EL (cell line): ENCODE measurements at places on chromosomes 3 and 15.
A peak's percentile ranks its signal among the peaks of the same experiment; 100 is the strongest.

- no peak for DNase-seq
Measured at GRCh38 chr3:173004681-173005080, 136.4 kb downstream of the SPATA16 start.

- peak; percentile 64 for DNase-seq
Measured at GRCh38 chr3:126746395-126747177, 42.5 kb downstream of the CHCHD6 start.

GRCh38 chr3:186802701-186803100 lies 3.6 kb downstream of the RFC4 start:
- DNase-seq, result no peak

DNA sequence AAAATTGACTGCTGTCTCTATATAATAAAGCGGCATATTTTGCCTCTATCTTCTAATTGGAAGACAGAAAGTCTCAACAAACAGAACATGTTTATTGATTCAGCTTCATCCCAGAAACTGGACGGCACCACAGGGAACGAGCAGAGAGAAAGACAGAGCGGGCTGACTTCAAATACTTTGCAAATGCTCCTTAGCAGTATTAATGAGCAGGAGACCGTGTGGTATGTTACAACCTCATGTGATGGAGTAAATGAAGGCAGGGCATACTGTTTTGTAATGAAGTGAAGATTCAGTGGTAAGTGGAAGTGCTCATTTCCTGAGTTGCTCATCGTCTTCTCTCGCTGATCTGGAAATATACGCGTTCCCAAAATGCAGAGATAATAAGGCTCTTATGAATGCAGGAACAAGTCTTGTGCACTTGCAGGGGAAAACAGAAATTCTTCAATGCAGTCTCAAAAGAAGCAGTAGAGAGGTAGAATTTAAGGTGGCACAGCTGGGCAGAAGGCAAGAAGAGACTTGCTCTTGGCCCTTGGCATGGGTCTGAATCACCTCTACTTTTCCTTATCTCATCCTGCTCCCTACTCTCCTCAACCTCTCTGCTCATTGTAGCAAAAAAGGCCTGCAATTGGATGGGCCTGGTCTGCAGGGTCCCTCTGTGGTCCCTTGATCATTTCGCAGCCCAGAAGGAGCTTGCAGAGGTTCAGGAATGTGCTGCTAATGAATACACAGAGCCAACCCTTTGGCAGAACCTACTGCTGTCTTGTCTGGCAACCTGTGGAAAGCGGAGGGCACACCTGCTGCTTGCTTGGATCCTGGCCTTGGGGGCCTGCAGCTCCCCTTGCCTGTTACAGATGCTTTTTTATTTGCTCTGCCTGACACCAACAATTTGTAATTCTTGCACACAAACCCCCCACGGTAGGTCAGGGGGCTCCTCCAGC lies 604.9 kb upstream of the CFAP20DC start:
- no peak for DNase-seq

- DNase-seq, result no peak
Measured at GRCh38 chr3:17231537-17232261, 346.9 kb downstream of the PLCL2 start.

DNA sequence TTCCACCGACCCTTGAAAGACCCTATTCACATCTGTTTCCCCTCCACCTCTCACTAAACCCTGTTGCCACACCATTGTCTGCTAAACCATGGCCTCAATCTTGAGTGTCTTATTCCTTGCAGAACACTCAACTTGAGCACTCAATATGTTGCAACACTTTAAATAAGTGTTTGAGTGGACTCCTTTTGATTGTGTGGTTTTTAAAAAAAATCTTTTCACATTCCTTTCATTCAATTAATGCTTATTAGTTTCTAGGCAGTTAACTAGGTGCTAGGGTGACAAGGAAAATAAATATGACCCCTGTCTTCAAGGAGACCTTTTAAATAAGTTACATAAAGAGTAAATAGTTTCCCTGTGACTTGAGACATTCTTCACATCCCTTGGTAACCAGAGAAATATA lies 13.3 kb upstream of the HHLA2 start:
- DNase-seq, result no peak

DNA sequence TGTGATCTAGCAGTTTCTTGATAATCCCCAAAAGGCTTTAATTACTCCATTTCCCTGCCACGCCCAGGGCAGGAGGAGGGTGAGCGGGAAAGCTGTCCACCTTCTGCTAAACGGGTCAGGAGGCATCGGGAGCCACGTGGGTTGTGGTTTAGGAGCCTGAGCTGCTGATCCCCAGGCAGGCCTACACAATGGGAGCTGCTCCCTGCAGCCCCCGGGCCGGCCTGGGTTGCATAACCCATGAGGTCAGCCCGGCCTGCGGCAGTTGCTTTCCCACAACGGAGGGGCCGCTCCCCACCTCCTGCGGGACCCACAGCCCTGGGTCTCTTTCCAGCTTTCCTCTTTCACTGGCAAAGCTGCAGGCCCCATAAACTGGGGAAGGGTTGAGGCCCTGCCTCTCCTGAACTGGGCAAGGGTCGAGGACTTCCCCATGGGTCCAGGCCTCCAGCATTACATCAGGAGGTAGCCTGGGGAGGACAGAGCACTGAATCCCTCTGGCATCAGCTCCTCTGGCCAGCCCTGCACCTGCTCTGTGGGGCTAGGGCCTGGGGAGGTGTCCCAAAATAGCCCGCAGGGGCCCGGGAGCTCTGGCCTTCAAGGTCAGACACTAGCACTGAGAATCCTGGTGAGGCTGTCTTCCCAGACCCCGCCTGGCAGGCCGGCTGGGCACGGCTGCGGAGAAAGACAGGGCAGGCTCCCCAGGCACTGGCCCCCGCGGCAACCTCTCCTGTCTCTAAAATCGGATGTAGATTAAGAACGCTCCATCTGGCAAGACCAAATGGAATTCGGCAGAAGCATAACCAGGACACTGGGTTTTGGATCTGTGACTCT lies 47.3 kb downstream of the ZDHHC19 start:
- no peak for DNase-seq

- no peak for DNase-seq
Measured at GRCh38 chr15:82838096-82838735, 28.8 kb downstream of the WHAMM start.

DNA sequence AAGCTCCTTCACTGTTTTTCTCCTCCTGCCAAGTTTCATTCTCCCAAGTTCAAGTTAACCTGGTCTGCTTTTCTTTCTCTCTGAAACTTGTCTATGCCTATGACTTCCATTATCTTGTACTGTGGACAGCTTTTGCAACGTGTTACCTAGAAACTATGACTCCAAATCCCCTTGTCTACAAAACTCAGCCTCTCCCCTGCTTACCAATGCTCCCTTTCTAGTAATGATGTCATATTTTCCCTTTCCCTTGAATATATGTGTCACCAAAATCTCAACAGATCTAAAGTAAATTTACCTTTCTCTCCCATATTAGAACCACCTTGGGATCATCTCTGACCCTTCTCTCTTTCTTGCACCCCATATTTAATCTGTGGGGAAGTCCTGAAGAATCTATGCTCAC lies 10.5 kb upstream of the ABHD2 start:
- no peak for DNase-seq

DNA sequence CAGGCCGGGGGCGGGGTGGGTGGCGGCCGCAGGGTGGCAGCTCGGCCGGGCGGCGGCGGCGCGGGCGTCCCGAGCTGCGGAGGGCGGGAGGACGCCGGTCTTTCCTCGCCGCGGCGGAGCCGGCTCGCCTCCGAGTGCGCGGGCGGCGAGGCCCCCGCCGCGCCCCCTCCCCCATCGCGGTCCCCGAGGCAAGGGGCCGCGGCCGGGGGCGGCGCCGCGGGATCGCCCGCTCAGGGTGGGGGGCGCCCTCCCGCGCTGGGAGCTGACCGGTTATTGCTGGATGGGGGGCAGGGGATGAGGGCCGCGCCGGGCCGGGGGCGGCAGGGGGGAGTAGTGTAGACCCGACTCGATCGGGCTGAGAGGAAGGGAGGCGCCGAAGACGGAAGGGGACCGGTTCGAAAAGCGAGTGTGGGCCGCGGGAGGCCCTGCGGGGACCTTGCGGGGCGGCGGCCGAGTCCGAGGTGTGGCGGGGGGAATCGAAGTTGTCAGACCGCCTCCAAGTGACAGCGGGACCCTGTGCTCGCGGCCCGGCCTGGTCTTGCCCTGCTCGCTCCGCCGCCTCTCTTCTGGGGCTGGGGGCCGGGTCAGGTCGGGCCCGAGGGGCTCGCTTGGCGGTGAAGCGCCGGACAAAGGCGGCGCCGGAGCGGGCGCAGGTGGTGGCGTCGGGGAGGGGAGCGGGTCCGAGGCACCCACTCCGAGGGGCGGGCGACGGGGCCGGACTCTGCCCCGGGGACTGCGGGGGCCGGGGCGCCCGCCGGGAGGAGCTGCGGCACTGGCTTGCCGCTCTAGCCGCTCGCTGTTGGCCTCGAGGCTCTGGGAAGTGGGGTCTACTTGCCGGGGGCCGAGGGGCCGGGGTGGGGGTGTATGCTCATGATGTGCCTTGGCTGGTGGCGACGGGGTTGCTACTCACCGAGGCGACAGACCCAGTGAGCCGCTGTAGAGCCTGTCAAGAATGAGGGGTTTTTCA lies 1.1 kb downstream of the BAHD1 start:
- no peak for DNase-seq

DNA sequence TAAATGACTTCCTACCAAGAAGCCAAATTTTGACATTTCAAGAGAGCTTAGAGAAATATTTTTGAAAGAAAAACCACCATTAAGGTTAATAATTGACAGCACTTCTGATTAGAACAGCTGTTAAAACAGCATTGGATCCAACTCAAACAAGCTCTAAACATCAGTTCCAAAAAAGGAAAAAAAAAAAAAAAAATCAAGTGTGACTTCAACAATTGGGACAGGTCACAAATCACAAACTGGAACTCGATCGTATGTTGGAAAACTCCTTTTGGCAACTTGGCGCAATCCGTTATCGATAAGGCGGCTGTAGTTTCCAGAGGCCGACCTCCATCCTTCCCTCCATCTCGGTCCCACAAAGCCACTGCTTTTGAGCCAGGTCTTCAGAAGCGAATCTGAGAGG lies 17.8 kb downstream of the TLE3 start:
- DNase-seq, result no peak

- no peak for DNase-seq
Measured at GRCh38 chr3:45664578-45664977, 24.6 kb upstream of the SACM1L start.

- DNase-seq, result no peak
Measured at GRCh38 chr15:80816049-80816653, 37.0 kb downstream of the CEMIP start.

GRCh38 chr3:10206166-10206511 lies 41.4 kb downstream of the IRAK2 start:
- no peak for DNase-seq

GRCh38 chr3:23691357-23691895 lies 114.3 kb upstream of the UBE2E1 start:
- DNase-seq, result no peak

- peak; percentile 19 for DNase-seq
Measured at GRCh38 chr3:41997702-41998550, 36.0 kb upstream of the ULK4 start.

DNA sequence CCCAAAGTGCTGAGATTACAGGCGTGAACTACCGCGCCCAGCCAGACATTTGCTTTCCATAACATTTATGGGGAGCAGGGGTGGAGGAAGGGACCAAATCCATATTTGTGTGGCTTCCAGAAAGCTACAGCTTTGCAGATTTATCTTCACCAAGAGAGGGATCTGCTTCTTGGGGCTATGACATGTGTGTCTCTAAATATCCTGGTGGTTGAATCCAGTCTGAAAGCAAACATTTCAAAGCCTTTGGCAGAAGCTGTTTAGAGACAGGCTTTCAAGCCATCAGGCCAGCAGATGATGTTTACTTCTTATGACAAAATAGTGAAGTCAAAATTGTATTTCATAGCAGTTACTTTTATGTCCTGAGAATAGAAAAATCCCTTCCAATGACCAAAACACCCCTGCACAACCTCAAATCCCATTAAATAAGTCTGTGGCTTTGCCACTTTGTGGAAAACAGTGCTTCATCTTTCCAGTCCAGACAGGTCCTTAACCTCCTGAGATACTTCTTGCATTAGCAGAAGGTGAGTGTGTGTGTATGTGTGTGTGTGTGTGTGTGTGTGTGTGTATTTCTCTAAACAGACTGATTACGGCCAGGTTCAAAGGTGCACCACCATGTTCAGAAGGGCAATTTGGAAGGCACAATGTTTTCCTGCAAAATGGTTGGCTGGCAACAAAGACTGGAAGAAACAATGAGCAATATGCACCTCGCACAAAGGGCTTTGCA lies 191.4 kb upstream of the LRIG1 start:
- DNase-seq, result no peak

GRCh38 chr3:182632077-182632393 lies 161.3 kb upstream of the ATP11B start:
- no peak for DNase-seq
